ENCODE measurements at places on chromosomes 2 and 18.

- peak; percentile 51 for DNase-seq
These were observed 172.7 kb upstream of the TRIB2 start for GRCh38 chr2:12543978-12544558.

GRCh38 chr2:27681841-27682240 is 18.2 kb downstream of the SLC4A1AP start:
- peak; percentile 18 for DNase-seq

GRCh38 chr2:48137829-48138228 is 231.5 kb upstream of the FBXO11 start:
- DNase-seq, result no peak

DNA sequence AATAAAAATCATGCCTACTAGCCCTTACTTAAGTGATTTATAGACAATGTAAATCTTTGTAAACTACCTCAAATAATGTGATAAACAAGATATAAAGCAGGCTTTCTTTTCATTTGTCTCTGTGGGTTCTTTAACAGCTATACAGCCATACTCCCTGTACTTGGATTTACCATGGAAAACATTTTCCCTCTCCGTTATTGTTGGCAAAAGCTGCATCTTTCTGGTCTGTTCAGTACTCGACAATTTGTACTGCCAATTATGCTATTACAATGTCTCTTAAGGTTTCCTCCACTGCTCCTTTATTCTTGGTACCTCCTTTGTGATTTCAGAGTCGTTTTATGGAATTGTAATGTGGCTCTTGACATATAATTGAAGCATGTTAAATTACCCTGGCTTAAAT is 426.3 kb upstream of the PKDCC start:
- DNase-seq, result no peak

DNA sequence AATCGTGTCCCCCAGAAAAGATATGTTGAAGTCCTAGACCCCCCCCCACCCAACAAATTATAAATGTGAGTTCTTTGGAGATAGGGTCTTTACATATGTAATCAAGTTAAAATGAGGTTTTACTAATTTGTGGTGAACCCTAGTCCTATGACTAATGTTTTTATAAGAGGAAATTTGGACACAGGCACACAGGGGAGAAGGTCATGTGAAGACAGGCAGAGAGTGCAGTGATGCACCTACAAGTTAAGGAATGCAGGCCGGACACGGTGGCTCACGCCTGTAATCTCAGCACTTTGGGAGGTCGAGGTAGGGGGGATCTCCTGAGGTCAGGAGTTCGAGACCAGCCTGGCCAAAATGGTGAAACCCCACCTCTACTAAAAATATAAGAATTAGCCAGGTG is 5.8 kb upstream of the PMAIP1 start:
- DNase-seq, result no peak

- no peak for DNase-seq
These were observed 5.2 kb upstream of the RUFY4 start for GRCh38 chr2:218063896-218064295.

GRCh38 chr2:143901185-143901842 is 618.6 kb downstream of the ZEB2 start:
- peak; percentile 61 for DNase-seq

- no peak for DNase-seq
These were observed 391.2 kb upstream of the HNRNPA3 start for GRCh38 chr2:176821350-176821749.

DNA sequence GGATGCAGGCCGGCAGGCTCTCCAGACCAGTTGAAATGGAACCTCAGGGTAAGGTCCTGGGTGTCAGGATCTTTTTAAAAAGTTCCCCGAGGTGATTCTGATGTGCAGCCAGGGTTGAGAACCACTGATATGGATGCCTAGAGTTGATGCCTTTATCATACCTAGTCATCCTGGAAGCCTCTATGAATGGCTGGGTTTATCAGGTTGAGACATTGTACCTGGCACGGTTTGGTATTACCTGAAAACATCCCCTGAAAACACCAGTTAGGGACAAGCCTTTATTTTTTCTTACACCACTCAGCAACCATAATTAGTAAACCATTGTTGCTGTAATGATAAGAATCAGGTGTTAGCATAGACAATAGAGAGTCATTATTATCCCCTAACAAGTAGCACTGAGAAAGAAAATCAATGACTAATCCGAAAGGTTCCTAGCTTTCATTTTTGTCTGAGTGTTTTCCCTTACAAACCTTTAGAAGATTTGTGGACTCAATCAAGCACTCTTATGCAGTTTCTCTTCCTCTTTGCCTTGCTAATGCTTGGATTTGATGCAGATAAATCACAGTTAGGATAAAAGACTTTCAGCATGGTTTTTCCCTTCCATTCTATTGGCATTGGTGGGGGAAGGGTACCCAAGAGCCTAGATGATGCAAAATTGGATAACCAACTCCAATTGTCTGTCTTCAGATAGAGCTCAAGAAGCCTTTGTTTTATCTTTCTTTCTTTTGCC is 116.5 kb upstream of the LYPD6 start:
- DNase-seq, result no peak

- no peak for DNase-seq
These were observed 50.3 kb downstream of the TCF7L1 start for GRCh38 chr2:85183479-85183878.

DNA sequence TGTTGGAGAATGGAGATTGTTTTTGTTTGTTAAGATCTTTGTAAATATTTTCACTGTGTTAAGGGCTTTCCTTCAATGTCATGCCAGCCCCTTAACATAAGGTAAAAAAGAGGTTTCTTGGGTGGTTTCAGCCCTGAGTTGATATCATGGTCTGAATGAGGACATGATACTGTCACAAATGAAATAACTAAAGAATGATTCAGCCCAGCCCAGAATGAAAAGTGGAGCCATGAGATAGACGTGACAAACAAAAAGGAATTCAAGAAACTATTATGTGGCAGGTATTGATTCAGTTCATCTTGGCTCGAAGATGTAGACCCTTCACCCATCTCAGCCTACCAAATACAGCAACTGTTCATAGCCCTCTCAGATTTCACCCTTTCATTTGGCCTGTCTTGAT is 88.6 kb upstream of the TTN start:
- no peak for DNase-seq

DNA sequence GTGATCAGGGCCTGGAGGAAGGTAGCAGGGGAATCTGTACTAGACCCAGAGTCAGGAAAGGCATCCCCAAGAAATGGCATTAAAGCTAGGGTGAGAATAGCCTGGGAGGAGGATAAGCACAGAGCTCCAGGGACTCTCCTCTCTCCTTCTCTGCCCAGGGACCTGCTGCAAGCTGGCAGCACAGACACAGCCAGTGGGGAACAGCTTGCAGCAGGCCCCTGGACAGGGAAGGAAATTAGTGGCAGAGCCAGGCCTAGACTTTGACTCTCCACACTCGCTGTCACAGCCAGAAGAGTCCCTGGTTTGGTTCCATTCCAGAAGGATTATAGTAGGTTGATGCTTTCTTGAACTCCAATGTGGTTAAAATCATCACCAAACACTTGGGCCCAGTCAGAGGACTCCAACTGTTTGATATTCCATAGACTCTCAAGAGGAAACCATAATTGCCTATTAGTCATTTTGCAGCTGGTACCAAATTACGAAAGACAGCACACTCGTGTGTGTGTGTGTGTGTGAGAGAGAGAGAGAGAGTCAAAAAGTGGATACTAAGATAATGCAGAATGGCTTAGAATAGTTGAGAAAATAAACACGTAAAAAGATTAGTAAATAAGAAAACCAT is 95.5 kb upstream of the ATP8B1 start:
- DNase-seq, result peak; percentile 91

- DNase-seq, result peak; percentile 74
These were observed 39.1 kb upstream of the FIGN start for GRCh38 chr2:163774862-163775261.

DNA sequence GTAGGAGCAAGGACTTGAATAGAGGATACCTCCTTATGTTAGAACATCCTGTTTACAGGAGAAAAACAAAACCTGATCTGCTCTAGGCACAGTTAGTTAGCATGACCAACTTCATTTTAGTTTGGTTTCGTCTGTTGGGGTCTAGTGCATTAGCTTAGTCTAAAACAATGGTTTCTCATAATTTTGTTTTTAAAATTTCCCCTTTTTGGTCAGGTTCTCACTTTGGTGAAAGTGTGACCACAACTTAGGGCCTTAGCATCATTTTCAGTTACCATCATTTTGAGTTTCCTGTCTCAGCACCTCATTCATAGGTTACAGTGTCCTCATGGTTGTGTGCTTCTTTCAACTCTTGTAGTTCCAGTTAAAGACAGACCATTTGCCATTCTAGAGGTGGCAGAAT is 1277.0 kb upstream of the SLC39A10 start:
- DNase-seq, result no peak

- no peak for DNase-seq
These were observed 139.8 kb downstream of the RPIA start for GRCh38 chr2:88831071-88831791.

- peak; percentile 17 for DNase-seq
These were observed 19.6 kb downstream of the CHN1 start for GRCh38 chr2:174985614-174986013.

DNA sequence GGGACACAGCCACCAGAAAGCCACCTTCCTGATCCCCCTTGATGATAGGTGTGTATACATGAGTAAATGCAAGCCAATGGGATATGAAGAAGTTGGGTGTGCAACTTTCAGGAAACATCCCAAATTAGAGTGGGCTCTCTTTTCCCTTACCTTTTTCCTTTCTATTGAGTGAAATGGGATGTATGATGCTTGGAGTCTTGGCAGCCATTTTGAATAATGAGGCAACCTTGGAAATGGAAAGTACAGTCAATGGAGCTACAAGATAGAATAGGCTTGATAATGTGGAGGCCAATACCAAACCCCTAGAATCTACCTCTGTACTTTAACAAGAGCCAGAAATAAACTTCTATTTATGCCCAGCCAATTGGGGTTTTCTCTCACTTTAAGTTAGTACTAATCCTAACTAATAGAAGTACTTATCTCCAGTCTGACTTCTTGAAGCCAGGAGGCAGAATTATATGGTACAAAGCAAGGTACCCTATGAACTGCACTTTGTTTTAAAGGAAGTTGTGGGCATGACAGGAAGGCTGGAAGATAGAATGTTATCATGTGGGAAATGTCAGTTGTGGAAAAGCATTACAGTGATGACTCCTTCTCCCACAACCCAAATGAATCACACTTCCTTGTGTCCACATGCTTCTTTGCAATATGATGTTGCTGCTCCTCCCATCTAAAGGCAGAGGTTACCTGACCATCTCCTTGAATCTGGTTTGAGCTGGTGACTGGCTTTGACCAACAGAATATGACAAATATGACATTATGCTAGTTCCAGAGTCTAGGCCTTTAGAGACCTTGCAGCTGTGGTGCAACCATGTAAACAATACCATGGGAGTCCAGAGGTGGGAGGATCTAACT is 12.9 kb upstream of the NABP1 start:
- DNase-seq, result no peak

DNA sequence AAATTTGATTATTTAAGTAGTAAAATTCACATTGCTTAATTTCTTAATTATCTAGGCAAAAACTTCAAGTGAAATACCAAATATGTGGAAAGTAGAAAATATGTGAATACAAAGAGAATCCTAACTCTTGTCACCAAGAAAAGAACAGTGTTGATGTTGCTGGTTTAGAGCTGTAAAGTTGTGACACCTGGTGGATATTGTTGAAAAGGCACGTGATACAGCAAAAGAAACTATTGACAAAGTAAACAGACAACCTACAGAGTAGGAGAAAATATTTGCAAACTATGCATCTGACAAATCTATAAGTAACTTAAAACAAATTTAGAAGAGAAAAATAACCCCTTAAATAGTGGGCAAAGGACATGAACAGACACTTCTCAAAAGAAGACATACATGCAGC is 25.6 kb upstream of the ZC3H15 start:
- DNase-seq, result no peak

DNA sequence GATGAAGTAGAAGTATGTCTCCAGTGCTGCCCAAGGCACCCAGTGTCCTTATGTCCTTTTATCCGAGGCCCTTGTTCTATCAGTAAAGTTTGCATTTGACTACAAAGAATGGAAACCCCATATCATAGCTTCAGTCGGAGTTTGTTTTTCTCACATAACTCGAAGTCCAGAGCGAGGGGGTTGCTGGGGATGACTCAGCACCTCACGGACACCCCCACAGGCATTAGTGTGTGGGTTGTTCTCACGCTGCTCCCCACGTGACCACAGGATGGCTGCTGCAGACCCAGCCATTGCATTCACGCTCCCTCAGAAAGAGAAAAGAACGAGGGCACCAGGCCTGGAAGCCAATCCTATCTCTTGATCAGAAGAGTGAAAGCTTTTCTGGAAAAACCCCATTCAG is 27.8 kb downstream of the SALL3 start:
- no peak for DNase-seq

GRCh38 chr2:197137231-197137630 is 173.3 kb downstream of the ANKRD44 start:
- DNase-seq, result no peak

DNA sequence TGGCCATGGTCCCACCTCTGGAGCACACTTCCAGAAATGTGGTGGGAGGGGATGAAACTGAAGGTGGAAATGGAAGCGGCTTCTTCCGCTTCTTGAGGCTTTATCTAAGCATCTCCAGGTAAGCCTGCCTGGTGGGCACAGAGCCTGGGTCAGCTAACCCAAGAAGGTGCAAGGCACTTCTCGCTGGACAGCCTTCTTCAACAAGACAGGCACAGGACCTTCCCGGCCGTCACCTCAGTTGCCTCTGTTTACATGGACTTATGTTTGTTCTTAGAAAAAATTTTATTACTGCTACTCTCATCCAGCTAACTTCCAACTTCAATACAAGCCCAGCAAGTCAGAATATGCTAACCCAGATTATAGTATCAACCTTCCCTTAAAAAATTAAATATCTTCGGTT is 51.9 kb downstream of the SRD5A2 start:
- no peak for DNase-seq

DNA sequence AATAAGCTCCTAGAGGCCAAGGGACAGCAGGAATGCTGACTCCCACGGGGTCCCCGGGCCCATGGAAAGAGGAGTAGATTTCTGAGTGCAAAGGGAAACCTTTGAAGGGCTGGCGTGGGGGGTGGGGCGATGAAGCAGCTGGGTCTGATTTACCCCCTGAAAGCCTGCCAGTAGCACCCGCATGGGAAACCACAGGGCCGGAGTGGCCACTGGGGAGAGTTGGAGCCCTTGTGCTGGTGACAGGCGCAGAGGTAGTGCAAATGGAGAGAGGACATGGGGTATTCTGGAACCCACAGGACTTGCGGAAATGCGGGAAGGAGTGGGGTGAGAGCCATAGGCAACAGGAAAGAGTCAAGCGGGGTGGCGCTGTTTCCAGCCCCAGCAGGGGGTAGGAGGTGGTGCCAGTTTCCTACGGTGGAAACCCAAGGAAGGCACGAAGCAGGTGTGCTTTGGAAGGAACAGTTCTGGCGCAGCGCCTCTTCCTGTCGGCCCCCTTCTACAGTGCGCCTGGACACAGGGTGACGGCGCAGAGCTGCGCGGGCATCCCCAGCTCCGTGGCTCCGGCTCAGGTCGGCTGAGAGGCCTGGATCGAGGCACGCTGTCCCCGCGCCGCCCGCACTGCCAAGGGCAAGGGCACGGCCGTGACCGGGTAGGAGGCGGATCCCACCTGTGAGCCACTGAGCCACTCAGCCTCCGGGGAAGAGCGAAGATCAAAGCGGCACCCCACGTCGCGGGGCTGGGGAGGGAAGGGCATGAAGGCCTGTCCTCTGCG is 149.0 kb upstream of the GLI2 start:
- DNase-seq, result no peak
